CD4-positive, alpha-beta T cell treated with Interleukin-4 for 1 hour (primary cell): ENCODE measurements at places on chromosomes 3 and 15.

DNA sequence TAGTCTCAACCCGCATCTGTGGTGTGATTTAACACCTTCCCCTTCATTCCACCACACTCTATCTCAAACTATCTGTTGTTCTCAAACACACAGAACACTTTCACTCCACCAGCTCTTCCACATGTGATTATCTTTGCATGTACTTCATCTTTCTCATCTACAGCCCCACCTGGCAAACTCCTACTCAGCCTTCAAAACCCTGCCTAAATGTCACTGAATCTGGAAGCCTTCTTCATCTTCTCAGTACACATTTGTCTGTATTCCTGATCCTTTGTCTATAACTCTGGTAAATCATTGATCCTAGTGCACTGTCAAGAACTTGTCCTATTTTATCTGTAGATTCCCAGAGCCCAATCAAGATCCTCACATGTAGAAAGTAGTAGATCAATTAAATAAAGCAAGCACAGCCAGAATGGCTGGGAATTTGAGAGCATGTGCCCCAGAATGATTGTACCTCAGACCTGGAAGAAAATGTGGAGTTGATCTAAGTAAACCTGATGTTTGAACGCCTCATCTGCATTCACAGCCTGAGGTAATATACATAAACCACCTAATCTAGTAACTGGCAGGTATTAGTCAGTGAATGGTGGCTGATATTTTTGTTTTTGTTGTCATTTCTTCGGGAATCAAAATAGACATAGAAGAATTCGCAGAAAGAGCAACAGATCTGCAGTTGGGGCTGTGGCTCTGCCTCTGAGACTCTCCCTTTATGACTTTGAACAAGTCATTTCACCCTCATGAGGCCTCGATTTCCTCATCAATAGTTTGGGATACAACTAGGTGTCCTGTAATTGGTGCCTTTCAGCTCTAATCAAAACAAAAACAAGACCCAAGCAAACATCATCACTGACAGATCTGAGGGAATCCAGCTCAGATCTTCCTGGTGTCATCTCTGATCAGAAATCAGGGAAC is 28.0 kb upstream of the MAGEF1 start:
- no peak for DNase-seq

GRCh38 chr3:28780480-28780879 is 431.9 kb upstream of the AZI2 start:
- no peak for DNase-seq

- no peak for DNase-seq
Observed at GRCh38 chr3:195334967-195335366, 64.0 kb upstream of the XXYLT1 start.

DNA sequence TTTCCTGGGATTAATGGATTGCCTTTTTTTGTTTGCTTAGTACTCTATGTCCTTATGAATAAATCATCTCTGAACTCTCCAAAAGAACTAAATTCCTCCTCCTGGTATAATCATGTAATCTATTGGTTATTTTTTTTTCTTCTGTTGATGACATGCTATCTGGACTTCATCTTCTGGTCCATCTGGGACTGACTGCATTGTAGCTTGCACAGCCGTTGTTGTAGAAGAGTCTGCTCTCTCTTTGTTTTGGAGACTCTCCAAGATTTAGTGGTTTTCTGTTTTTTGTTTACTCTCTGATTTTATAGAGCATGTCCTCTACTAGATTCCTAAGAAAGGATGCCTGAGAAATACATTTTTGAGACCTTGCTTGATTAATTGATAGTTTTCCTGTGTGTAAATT is 19.1 kb downstream of the IREB2 start:
- DNase-seq = no peak

GRCh38 chr3:58041182-58041825 is 33.1 kb downstream of the FLNB start:
- no peak for DNase-seq

GRCh38 chr15:42108189-42108588 is 13.8 kb upstream of the PLA2G4D start:
- DNase-seq = no peak

GRCh38 chr3:172698631-172699030 is 12.2 kb downstream of the NCEH1 start:
- peak; percentile 47 for DNase-seq

- no peak for DNase-seq
Observed at GRCh38 chr3:134594331-134594741, 56.5 kb downstream of the KY start.

DNA sequence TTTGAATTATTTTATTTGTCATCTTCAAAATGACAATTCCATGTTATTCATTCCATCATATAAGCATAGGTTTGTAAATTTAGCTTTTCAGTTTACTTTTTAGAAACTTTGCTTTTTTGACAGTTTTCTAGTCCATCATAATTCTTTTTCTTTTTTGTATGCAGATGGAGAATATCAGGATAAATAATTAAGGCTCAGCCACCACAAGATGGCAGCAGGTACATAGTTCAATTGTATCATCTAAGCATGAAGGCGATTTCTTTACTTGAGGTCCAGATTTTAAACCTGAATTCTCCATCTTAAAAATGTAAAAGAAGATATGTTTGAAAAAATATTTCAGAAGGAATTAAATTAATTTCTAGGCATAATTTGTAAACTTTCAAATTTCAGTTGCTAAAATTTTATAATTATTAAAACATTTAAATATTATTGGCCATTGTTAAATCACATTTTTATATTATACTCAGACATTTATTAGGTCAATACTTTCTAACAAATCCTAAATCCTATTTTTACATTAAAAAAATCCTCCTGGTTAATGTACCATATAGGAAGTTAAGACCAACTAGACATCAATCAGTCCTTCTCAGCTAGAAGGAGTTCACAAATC is 15.1 kb downstream of the PLSCR5 start:
- DNase-seq = no peak

DNA sequence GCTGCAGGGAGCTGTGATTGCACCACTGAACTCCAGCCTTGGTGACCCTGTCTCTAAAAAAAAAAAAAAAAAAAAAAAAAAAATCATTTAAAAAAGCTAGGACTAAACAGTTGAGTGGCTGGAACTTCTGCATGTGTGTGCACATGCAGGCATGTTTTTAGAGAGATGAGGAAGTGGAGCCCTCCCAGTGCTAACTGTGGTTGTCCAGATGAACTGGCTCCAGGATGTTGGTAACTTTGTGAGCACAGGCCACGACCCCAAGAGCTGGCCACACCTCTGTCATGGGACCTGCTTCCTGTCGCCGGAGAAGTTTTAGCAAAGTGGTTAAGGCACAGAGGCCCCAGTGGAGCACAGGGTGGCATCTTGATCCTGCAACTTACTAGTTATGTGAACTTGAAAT is 27.0 kb downstream of the CHCHD6 start:
- peak; percentile 16 for DNase-seq

DNA sequence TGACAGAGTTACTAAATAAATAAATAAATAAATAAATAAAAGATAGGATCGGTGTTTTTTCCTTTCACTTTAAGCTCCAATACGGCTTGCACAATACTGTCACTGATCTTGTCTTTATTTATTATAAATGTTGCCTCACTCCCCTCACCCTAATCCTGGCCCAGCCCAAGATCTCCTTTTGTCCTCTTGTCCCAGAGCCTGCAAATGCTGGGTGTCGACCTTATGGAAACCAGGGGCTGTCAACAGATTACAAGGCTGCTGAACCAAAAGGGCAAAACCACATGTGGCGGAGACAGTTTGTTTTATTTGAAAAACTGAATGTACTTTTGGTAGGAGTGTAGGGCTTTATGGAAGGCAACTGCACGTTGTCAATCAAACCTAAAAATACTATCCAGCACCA is 75.9 kb downstream of the RFTN1 start:
- no peak for DNase-seq

DNA sequence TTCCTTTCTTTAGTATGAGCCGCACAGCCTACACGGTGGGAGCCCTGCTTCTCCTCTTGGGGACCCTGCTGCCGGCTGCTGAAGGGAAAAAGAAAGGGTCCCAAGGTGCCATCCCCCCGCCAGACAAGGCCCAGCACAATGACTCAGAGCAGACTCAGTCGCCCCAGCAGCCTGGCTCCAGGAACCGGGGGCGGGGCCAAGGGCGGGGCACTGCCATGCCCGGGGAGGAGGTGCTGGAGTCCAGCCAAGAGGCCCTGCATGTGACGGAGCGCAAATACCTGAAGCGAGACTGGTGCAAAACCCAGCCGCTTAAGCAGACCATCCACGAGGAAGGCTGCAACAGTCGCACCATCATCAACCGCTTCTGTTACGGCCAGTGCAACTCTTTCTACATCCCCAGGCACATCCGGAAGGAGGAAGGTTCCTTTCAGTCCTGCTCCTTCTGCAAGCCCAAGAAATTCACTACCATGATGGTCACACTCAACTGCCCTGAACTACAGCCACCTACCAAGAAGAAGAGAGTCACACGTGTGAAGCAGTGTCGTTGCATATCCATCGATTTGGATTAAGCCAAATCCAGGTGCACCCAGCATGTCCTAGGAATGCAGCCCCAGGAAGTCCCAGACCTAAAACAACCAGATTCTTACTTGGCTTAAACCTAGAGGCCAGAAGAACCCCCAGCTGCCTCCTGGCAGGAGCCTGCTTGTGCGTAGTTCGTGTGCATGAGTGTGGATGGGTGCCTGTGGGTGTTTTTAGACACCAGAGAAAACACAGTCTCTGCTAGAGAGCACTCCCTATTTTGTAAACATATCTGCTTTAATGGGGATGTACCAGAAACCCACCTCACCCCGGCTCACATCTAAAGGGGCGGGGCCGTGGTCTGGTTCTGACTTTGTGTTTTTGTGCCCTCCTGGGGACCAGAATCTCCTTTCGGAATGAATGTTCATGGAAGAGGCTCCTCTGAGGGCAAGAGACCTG is 13.2 kb downstream of the GREM1 start:
- no peak for DNase-seq

GRCh38 chr15:72796515-72797337 is 13.2 kb upstream of the ADPGK start:
- no peak for DNase-seq

DNA sequence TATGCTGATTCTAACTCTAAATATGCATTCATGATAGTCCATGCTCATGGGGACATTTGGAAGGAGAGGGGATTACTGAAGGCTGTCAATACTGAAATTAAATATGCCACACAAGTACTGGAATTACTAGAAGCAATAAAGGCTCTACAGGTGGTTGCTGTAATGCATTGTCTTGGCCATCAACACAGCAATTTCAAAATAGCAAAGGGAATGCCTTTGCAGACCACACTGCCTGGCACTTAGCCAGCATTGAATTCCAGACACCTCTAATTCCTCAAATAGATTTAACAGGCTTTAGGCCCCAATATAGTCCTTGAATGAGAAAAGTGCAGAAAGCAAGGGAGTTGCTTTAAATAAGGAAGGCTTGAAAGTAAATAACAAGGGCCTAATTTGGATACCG is 115.8 kb upstream of the PLCL2 start:
- DNase-seq = no peak

DNA sequence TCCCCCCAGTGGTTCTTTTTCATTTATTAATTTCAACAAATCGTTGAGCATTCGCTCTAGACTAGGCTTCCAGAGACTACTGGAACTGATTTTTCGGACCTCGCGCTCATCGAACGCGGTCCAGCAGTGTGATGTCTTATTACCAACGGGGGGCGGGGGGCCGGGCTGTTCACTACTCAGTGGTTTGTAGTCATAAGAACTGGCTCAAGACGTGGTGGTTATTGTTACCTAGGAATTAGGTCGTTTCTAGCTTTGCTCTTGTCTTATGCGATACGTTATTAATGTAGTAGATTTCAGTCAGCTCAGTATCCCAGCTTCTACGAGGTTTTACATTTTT is 858 bp downstream of the RBM5 start:
- no peak for DNase-seq

- DNase-seq = no peak
Observed at GRCh38 chr3:124034016-124034843, 42.3 kb upstream of the ROPN1 start.

DNA sequence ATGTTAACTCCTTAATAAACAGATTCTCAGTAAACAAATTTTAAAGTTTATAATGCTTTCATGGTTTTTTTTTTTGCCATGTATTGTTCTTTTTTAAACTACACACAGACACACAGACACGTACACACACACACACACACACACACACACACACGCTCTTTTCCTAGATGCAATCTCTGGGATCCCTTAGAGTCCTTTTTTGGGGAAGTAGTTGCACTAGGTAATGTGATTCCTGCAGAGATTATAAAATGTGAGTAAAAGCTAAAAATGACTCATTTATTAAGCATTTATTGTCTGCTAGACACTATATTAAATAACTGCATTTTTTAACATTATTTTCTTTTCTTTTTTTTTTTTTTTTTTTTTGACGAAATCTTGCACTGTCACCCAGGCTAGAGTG is 19.9 kb downstream of the NDUFB5 start:
- DNase-seq = no peak

DNA sequence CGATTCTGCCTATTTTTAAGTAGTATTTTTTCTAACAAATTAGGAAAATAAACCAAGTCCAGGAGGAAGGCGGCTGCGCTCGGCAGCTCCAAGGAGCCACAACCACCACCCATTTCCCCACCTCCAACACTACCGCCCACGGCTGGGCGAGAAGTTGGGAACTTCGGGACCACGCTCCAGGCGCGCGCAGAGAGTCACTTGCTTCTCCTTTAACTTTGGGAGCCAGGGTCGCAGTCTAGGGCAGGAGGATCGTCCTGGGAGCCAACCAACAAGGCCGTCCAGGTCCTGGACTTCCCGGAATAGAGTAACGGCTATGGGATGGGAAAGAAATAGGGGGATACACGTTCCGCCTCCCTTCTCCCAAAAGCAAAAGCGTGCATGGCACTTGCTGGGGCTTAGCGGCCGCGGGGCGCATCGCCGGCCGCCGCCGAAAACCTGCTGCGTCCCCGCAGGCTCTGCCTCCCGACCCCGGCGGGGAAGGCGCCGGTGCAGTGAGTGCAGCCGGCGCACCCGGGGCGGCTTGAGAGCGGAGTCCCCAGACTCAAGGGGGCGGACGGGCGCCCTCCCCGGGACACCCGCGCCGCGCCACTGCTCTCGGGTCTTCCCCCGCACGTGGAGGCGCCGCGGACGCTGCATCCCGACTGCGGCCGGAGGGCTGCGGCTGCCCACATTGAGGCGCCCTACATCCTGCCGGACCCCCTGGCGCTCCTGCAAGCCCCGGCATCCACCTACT is 699 bp downstream of the MEGF11 start:
- no peak for DNase-seq

DNA sequence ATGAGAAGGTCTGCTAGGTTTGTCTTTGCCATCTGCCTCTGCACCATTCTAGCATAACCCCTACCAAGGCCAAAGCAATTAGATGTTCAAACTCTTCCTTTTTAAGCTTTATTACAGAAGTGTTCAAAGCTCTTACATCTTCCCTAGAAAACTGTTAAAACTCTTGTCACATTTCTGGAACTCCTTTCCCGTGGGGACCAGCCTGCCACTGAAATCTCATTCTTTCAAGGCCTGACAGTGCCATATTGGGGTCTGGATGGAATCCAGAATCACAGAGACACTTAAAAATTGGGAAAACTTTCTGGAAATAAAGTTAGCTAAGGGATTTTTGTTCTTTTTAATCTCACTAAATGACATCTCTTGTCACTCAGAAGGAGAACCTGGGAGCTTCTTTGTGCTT is 153.8 kb upstream of the SLCO3A1 start:
- DNase-seq = no peak
